Right forelimb (tissue), 1 donor: ENCODE measurements at places on chromosomes 1 and 21.
A peak's percentile ranks its signal among the peaks of the same experiment; 100 is the strongest.

- DNase-seq = no peak
These were observed 85.6 kb downstream of the RGS7 start for GRCh38 chr1:241271427-241271826.

GRCh38 chr1:201982623-201983379, at the start of gene RNPEP:
RNPEP (plus strand) TSS chr1:201982648; CDS start chr1:201982667, 19 bp downstream.
- DNase-seq = peak; percentile 82

DNA sequence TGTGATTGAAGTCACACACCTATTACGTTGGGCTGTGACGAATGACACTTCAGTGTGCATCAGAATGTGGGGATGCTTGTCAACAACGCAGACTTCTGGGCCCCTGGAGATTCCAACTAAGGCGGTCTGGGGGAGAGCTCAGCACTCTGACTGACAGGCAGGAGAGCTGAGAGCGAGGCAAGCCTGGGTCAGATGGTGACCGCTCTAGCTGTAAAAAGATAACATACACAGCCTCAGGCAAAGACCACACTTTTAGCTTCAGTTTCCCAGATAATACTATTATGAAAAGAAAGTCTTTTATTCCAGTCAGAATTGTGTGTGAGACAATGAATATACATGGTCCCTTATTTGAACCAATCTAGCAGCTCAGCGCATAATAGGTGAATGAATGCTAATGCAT, 25.4 kb downstream of the EDARADD start:
- DNase-seq = no peak

- DNase-seq = no peak
These were observed 203.8 kb upstream of the DUSP10 start for GRCh38 chr1:221945669-221946068.

GRCh38 chr1:26820784-26821269, 5.7 kb upstream of the ZDHHC18 start:
- DNase-seq = no peak

DNA sequence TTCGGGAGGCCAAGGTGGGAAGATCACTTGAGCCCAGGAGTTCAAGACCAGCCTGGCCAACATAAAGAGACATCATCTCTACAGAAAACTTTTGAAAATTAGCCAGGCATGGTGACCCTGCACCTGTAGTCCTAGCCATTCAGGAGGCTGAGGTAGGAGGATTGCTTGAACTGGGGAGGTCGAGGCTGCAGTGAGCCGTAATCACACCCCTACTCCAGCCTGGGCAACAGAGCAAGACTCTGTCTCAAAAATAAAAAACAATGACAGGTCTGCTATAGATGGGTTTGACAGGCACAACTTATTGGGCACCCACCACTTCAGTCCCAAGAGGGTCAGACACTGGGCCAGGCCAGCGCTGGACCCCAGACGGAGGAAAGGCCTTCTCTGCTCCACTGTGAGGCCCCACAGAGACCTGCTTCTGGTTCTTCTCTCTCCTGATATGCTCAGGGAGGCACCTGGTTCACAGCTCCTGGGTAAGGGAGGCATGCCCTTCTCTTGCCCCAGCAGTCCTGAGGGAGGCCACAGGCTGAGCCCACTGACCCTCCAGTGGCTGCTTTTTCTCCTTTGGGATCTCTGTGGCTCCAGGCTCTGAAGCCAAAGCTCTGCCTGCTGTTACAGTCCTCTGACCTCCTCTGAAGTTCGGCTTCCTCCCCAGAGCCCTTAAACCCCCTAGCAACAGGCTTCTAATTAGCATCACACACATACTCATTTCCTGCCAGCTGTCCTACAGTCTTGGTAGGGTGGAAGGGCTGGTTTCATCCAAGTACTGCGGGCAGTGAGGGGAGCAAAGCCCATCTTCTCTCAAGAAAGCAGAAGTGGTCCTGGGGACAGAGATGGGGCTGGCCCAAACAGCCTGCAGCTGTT, 14.4 kb downstream of the S100A16 start:
- DNase-seq = no peak

GRCh38 chr21:16376673-16377072, 646.9 kb downstream of the USP25 start:
- no peak for DNase-seq
